Stimulated activated CD4-positive, alpha-beta T cell treated with anti-CD3 and anti-CD28 coated beads, Interleukin-15, amount 100 ng/mL, for 1 hour (primary cell): ENCODE measurements at places on chromosomes 4 and X.

DNA sequence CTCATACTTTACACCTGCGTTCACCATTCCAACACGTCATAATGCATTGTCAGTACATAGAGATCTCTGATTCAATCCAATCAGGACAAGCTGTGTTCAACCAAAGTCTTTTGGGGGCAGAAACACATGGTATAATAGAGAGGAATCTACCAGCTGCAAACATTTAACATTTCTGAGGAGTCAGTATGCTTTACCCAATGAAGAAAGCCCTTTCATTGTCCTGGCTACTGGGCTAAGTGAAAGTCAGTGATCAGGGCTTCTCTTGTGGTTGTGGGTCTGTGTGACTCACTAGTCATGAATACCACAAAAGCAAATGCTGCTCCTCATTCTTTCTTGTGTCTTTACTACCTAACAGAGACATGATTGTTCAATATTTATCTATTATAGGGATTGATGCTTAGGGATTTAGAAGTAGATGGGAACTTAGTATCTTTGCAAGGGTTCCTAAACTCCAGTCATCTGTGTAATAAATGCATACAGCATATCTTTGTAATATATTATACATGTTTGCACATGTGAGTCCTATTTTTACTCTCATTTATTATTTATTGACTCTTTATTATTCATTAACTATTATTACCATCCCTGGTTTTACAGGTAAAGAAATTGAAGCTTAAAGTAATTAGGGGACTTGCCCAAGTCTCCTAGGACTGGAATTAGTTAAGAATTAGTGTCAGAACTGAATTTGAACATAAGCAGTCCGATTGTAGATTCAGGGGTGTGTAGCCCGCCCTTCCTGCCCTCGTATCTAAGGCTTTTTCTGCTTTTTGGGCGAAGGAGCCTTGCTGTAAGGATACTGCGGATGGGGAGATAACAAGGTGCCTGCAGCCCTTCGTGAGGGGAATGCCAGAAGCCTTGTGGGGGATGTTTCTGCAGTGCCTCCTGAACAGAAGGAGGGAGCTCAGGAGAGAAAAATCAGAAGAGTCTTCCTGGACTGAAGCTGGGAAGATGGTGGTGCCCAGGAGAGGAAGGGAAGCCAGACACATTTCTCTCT lies 353.1 kb upstream of the BOD1L1 start:
- DNase-seq: no peak

DNA sequence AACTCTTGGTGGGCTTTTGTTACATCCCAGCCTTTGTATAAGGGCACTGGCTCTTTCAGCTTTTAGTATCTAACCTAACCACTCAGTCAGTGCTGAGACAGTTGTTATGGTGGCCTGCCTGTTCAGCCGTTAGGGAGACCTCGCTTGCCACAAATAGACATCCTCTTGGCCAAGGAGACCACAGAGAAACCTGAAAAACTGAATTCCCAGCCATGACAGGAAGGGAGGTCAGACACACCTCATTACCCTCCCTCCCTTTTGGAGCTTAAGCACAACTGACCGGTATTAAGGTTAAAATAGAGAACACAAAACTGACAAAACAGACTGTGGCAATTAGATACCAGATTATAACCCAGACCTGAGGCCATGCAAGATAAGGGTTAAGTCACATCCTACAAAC lies 1639.3 kb downstream of the RPA4 start:
- DNase-seq: no peak

GRCh38 chr4:41506130-41506529 lies 31.8 kb upstream of the LIMCH1 start:
- DNase-seq: no peak

DNA sequence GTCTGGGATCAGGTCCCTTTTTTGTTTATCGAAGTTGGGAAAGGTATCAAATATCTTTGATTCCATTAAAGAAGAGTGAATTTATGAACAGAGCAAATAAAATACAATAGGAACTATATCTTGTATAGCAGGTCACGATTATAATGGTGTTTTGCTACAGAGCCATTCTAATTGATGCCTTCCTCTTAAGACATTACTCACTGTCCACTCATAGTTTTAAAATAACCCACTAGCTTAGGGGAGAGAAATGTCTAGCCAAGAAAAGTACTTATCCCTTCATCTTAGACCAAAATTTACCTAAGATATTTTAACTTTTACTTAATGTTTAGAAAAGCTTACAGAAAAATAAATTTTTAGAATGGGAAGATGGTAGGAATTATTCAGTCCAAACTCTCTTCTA lies 112.0 kb upstream of the PABPC4L start:
- no peak for DNase-seq

- no peak for DNase-seq
These were observed 1072.9 kb upstream of the SLIT2 start for GRCh38 chr4:19178835-19179234.

GRCh38 chr4:180394312-180394711 lies 1848.9 kb upstream of the TENM3 start:
- no peak for DNase-seq

GRCh38 chrX:118249146-118249545 lies 96.8 kb upstream of the WDR44 start:
- DNase-seq: no peak

- no peak for DNase-seq
These were observed 75.3 kb downstream of the RAPGEF2 start for GRCh38 chr4:159178151-159178546.

DNA sequence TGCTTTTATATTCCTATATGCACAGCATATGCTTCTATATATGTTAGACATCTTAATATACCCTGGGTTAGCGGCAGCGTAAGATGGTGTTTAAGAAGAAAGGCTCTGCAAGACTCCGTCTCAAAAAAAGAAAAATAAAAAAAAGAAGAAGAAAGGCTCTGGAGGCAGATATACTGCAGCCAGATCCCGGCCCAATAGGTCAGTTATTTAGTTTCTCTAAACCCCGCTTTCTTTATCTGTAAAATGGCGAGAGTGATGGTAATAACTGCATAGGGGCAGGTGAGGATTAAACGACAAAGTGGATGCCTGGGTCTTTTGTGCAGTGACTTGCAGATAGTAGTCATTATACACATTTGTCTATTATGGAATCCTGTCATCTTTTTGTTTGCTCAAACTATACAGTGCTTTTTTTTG lies 115.2 kb downstream of the NAA11 start:
- no peak for DNase-seq

DNA sequence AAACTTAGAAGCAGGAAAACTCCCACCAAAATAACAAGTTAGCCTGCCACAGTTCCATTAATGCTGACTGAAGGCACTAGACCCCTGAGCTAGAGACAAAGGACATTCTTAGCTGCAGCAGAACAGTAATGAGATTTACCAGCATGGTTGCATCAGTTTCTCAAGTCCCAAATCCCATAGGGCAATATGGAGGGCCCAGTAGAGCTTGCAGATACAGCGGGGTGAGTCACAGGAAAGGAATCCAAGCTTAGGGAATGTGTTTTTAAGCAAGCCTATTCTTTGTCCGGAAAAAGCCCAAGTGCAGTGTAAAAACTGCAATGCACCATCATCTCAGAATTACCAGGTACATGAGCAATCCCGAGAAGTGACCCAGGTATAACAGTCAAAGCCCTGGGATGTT lies 51.3 kb upstream of the EXOC1L start:
- no peak for DNase-seq

- DNase-seq: no peak
These were observed 70.2 kb downstream of the CLDN22 start for GRCh38 chr4:183249854-183250253.

DNA sequence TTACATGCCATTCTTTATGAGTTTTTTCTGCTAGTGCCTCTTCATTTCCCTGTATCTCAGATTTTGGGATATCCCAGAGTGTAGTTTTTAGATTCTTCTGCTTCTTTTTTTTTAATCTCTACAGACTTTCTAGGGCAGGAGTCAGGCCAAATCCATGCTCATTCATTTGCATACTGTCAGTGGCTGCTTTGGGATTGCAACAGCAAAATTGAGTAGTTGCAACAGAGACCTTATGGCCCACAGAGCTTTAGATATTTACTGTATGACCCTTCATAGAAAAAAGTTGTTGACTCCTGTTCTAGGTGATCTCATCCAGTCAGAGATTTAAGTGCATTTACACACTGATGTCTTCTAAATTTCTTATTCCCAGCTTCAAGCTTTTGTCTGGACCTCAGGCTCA lies 35.3 kb downstream of the ARFIP1 start:
- DNase-seq: no peak

DNA sequence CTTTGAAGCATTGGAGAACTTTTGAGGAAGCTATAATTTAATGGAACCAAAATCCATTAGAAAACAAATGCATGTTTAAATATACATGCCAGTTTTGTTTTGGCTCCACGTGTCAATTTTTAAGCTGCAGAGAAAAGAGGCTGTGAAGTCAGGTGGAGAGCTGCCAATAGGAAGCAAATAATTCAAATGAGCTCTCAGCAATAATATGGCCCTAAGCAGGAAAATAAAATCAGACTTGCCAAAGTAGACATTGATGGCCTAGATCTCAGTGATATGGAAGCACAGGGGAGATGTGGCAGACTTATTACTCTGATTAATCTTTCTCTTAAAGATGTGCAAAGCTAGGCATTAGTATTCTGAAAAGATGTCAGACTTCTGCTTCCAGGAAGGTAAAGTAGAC lies 769.8 kb upstream of the NDST4 start:
- no peak for DNase-seq

GRCh38 chr4:110059556-110060191 lies 138.7 kb downstream of the ELOVL6 start:
- DNase-seq: no peak

- no peak for DNase-seq
These were observed 920.9 kb upstream of the PABPC4L start for GRCh38 chr4:135122457-135122856.

- DNase-seq: no peak
These were observed 43.7 kb downstream of the IL21 start for GRCh38 chr4:122577189-122577553.

DNA sequence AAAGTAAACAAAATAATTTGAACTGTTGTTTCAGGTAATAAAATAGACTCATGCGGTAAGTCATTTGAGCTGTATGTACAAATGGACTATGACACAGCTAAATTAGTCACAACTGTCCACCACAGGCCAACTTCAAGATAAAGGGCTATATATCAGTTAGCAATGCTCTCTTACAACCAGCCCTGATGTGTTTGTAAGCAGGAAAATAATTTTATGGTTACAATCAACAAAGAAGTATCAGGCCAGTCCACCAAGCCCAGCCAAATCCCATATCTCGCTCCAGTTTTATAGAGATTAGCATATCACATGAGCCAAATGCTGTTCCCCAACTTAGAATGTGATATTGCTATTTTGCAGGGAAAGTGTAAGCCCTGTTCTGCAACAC lies 511 bp upstream of the DUSP21 start:
- DNase-seq: no peak

DNA sequence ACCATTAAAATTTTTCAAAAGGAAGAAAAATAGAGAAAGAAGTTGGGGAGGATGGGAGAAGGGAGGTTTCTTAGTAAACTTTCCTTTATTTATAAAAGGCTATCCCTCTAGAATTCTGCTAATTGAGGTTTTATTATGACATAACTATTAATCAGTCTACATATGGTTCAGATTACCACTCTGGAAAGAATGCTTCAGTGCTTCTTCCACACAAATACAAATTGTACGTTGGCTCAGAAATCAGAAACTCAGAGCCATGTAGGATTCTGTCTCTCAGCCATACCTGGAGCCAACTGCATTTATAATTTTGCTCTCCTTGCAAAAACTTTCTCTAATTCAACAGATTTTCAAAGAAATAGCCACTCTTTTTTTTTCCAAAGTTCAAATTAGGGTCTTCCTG lies 37.1 kb downstream of the SRPX start:
- no peak for DNase-seq

DNA sequence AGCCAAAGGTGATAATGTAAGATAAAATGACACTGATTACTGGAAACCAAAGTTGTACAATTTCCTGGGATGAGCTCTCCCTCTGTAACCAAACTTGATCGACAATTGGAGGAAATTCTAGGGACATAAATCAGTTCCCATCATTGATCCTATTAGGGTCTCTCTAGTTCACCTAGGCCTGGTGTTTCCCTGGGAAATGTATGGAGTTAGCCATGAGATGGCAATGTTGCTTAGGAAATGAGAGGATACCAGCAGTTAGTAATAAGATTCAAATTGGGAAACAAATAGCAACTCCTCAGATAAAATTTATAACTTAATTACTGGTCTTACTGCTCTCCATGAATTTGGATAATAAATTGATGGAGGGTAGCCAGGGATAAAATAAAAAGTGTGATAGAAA lies 52.2 kb downstream of the SPATA18 start:
- no peak for DNase-seq

DNA sequence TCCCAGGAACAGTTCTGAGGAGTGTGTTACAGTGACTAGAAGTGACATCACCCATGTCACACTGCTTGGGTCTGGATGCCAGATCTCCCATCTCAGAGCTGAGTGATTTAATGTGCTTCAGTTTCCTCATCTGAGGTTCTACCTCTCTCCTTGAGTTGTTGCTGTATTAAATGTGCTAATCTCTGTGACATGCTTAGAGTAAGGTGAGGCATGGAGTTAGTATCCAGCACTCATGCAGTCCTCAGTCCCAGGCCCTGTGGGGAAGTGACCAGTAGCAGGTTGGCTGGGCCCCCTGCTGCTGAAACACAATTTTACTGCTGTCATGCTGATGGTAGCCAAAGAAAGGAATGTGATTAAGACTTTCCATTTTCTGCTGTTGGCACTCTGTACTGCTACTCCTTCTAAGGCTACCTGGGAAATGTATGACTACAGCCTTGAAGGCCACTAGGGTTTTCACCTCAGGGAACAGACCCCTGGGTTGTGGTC lies 639.6 kb downstream of the MID1IP1 start:
- DNase-seq: no peak

DNA sequence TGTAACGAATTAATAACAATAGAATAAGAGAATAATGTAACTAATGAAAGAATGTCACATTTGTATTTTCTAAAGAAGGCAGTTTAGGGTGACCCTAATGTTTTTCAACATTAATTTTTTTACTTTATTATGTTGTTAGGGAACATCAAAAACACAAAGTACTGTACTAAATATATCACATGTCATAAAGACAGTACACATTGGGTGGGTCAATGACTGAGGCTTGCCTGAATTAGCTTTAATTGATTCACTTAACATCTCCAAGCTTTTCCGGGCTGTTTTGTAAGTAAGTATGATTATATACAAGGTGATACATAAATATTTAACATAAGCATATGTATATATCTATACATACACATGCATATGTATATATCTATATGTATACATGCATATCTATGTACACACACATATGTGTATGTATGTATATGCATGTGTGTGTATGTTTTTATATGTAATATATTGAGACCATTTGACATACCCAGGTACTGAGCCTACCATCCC lies 43.4 kb upstream of the KLF3 start:
- DNase-seq: no peak

- DNase-seq: no peak
These were observed 70.8 kb upstream of the HHIP start for GRCh38 chr4:144575181-144575580.

- DNase-seq: no peak
These were observed 86.2 kb downstream of the PHEX start for GRCh38 chrX:22118161-22118830.

GRCh38 chr4:78019414-78019813 lies 37.7 kb upstream of the FRAS1 start:
- no peak for DNase-seq
